ENCODE measurements at places on chromosomes 2 and 18. TPM values are rescaled to one million over a fixed set of nuclear protein-coding genes. Genes with fewer than 3 reads are reported as not detected.

- ATAC-seq: no peak
These were observed 1082.0 kb downstream of the DSC3 start for GRCh38 chr18:29960539-29960938.

GRCh38 chr2:9241233-9241632 is 34.6 kb downstream of the ASAP2 start:
- ATAC-seq: no peak

- no peak for ATAC-seq
These were observed 401.6 kb downstream of the SLC4A3 start for GRCh38 chr2:220029013-220029412.

GRCh38 chr2:201891676-201892075 is 85.3 kb downstream of the CDK15 start:
- ATAC-seq: no peak

GRCh38 chr2:65456064-65456463 is 23.7 kb upstream of the SPRED2 start:
- no peak for ATAC-seq

GRCh38 chr2:165251366-165251765 is 12.2 kb downstream of the SCN2A start:
- no peak for ATAC-seq

GRCh38 chr18:13629841-13630715 is 96.3 kb downstream of the FAM210A start:
- ATAC-seq: peak; percentile 83

DNA sequence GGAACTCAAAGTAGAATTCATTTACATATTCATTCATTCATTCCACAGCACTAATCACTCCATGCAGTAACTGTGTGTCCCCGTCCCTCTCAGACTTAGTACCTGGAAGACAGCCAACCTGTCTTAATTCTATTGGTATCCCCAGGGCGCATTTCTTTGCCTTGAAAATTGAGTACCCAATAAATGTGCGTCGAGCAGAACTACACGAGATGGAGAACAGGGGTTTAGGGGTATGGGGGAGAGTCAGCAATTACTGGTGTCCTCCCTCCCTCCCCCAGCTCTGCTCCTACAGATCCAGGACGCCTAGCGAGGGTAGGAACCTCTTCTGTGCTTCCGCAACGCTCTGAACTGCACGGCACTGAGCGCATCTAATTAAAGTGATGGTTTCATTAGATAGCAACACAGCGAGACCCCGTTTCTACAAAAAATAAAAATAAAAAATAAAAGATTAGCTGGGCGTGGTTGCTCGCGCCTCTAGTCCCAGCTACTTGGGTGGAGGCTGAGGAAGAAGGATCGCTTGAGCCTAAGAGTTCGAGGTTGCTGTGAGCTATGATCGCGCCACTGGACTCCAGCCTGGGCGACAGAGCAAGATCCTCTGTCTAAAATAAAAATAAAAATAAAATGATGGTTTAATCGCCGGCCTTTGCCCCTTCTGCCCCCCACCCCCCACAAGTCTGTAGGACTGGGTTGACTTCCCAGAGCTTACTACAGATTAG is 614 bp upstream of the FKBP1B start:
- ATAC-seq: no peak

GRCh38 chr2:165105926-165106325 is 97.9 kb downstream of the SCN3A start:
- no peak for ATAC-seq

DNA sequence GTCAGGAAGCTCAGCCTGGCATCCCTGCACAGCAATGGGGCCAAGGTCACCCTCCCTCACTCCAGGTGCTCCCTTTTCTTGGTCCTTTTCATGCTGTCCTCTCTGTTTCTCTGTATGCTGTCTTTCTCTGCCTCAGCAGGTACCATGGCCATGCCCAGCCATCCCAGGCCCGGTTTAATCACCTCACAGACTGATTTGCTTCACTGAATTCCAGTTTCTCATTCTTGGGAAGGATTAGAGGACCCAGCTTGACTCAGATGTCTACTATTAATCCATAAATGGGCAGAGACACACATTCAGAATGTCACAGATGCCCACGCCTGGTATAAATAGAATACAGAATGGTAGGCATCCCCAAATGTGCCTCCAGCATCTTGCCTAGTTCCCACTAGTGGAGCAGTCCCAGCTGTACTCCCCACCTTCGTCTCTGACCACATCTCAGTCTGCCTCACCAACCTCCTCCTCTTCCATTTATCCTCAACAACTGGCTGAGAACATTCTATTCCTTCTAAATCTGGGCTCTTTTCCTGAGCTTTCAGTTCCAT is 14.2 kb upstream of the L3MBTL4 start:
- no peak for ATAC-seq

GRCh38 chr2:66515743-66516142 is 80.8 kb downstream of the MEIS1 start:
- no peak for ATAC-seq

DNA sequence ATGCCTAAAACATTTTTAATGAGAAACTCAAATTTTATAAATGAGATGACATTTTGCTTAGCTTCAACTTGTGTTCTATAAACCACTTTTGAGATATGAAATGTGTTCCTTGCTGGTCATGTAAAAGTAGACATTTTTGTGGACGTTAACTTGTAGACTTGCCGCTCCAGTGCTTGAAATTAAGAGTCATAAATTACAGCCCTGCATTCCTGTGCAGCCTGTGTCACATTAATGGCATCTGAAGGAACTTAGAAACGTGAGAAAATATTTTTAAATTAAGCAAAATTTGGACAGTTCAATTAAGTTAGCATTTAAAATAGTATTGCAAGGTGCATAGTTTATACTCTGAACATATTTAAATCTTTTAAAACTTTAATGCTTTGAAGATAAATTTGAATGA is 98.3 kb upstream of the LDLRAD4 start:
- no peak for ATAC-seq

DNA sequence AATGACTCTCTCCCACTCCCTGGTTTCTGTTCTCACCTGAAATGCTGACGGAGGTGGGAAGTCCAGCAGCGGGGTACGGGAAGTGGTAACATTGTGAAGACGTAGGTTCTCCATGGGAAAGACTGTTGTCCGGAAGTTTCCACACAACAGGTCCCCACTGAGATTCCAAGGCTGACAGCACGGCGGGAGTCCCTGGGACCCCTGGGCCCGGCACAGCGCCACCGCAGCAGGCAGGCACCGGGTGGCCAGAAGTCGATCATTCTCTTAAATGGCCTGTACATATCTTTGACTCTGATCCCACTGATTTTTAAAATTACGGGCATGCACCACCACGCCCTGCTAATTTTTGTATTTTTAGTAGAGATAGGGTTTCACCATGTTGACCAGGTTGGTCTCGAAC is 201.0 kb upstream of the SALL3 start:
- no peak for ATAC-seq

DNA sequence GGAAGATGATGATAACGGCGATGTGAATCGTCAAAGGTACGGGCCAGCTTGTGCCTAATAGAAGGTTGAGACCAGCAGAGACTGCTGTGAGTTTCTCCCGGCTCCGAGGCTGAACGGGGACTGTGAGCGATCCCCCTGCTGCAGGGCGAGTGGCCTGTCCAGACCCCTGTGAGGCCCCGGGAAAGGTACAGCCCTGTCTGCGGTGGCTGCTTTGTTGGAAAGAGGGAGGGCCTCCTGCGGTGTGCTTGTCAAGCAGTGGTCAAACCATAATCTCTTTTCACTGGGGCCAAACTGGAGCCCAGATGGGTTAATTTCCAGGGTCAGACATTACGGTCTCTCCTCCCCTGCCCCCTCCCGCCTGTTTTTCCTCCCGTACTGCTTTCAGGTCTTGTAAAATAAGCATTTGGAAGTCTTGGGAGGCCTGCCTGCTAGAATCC is 3.0 kb downstream of the FZD7 start:
- no peak for ATAC-seq

GRCh38 chr2:102142829-102143449 is 393 bp downstream of the IL1R1 start:
- peak; percentile 17 for ATAC-seq

- peak; percentile 60 for ATAC-seq
These were observed 665 bp downstream of the MCM6 start for GRCh38 chr2:135875491-135876065.

DNA sequence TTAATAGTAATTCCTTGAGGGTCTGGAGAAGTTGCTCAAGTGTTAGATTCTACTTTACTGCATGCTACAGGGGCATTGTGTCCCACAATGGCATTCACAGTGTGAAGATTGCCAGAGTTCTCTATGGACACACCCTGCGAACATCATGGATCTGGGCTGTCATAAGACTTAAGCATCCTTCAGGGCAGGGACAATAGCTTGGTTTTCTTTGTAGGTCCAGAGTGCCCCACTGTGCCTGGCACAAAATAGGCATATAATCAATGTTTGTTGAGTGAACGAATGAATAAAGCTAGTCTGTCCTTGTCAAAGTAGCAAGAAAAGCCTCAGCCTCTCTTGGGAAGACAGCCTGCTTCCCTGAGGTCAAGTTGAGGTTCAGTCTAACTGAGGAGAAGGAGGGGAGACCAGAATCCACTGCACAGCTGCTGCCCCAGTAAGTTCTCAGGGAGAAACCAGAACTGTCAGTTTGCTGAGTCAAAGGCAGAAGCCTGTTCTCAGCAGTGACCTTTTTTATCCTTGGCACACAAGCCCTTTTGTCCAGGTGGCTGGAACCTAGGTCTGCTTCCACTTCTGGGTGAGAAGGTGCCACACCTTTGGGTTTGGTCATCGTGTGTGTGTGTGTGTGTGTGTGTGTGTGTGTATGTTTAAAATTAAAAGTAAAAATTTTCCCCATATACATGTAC is 15.0 kb downstream of the INPP4A start:
- no peak for ATAC-seq

DNA sequence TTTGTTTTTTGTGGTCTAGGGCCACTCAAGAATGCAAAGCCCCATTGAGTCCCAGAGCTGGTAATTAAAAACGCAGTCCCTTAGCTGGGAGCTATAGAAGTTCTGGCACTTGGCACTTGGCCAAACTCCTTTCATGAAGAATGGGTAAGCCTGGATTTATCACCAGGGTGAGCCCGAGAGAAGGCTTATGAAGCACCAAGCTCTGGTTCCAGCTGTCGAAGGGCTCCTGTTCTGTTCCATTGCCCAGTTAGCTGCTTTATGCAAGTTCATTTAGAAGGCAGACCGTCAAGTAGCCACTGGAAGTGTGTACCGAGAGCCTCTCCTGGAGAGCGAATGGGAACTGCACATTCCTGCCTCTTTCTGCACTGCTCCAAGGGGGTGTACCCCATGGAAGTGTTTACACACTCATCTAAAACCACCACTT is 14.2 kb downstream of the ECEL1 start:
- no peak for ATAC-seq

- ATAC-seq: no peak
These were observed 3.9 kb upstream of the IL1R2 start for GRCh38 chr2:101987832-101988231.

- no peak for ATAC-seq
These were observed 323.3 kb downstream of the TGIF1 start for GRCh38 chr18:3773303-3773702.

GRCh38 chr2:69918401-69918800 is 3.5 kb downstream of the MXD1 start:
- ATAC-seq: no peak

The NEDD4L gene
- total RNA-seq: 37.0 TPM

The IL1R1 gene
- total RNA-seq: 77.5 TPM

The LHCGR gene
- 1.1 TPM for total RNA-seq

The MAP4K4 gene
- 38.9 TPM for total RNA-seq

The UGT1A8 gene
- not detected for total RNA-seq

The GKN1 gene
- not detected for total RNA-seq

The IL1B gene
- not detected for total RNA-seq

The CIB4 gene
- not detected for total RNA-seq

All from gastroesophageal sphincter (tissue), 4 donors.